ENCODE measurements at places on chromosomes 2 and 18. TPM values are rescaled to one million over a fixed set of nuclear protein-coding genes. Genes with fewer than 3 reads are reported as not detected.
A peak's percentile ranks its signal among the peaks of the same experiment; 100 is the strongest.

DNA sequence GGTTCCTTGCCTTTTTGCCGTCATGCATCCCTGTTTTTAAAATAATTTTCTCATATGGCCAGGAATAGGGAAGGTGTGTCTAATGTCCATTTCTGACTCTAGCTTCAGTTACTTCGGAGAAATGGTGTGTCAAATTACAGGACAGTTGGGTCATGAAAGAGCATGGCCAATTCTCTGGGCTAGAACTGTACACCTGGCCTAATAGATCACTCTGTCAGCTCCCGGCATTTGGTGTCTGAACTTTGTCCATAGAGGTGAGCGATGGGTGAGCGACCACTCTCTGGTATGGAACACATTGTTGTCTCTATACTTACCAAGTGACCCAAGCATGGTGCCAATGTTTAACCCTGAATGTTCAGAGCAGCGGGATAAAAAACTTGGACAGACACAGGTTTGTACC is 38.3 kb upstream of the ASB18 start:
- DNase-seq = peak; percentile 53

GRCh38 chr18:57803103-57803969 is at the start of gene ATP8B1:
Gene ATP8B1, minus strand, starts transcription at chr18:57803315. Its CDS starts 71,508 bp downstream, at chr18:57731807.
- peak; percentile 93 for DNase-seq

GRCh38 chr18:59959073-59959472 is 59.3 kb downstream of the PMAIP1 start:
- DNase-seq = no peak

DNA sequence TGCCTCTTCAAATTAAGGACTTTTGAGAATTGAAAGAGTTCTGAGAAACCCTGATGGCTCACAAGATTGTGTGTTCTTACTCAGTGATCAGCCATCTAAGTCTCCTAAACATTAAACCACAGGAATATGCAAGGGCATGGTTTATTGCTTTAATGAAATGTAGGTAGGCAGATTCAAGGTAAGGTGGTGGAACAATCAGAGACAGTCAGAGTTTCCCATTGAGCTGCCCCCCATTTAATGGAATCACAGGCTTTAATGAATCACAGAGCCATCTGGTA is 107.8 kb upstream of the LRATD1 start:
- DNase-seq = no peak

Gene SLC14A1
- 15.3 TPM for polyA plus RNA-seq

DNA sequence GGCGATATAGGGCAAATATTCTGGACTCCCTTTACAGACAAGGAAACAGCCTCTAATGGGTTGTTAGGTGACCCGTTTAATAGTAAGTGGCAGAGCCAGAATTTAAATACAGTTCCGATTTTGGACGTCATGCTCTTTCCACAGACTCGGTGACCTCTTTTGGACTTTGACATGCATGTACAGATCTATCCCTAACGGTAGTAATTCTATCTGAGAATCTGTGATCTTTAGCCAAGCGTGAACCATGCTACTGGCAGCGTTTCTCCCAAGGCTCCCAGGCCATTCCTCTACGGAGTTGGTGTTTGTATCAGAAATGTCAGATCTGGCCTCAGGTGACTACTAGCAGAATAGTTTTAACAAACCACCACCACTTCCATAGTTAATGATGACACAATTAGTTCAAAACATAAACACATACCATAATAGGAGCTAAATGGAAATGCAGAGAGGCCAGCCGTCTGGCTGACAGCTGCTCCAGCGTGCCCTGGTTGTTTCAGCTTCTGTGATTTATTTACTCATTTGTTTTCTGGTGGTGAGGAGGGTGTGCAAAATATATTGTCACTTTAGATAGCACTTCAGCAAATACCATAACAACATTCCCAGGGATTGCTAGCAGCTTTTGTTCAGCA is 304.6 kb upstream of the LYPD1 start:
- peak; percentile 39 for DNase-seq

GRCh38 chr2:216090369-216090786 is 8.7 kb downstream of the TMEM169 start:
- no peak for DNase-seq

DNA sequence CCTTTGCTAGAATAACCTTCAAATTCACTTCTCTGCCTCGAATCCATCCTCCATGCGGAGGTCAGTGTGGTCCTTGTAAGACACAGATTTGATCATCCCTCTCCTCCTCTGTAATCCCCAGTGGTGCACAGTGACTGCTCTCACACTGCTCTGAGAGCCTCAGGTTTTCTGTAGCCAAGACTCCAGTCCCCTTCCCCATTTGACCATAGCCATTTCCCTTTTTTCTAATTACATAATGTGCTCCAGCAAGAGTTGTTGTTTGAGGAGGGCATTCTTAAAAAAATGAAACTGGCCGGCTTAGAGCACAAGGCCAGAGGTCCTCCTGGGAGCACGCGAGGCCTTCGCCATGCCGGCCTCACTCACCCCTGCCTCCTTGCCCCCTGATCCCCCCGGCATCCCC is 34.7 kb upstream of the LPIN1 start:
- no peak for DNase-seq

Gene CFLAR
- 47.2 TPM for polyA plus RNA-seq

- no peak for DNase-seq
Observed at GRCh38 chr2:120836281-120836680, 100.6 kb downstream of the GLI2 start.

DNA sequence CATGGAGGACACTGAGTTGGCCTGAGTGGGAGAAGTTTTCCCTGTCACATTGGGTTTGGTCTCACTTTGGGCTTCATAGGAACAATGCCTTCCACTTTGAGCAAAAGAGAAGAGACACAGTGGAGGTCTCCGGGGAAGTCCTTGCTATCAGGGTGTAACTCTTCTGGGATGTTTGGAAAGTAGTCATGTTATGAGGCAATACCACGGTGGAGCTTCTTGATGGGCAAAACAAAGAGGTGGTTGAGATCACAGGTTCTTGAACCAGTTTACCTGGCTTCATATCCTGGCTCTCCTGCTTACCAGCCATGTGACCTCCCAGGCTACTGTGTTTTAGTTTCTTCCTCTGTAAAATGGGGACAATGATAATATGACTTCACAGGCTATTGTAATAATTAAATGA is 478.6 kb downstream of the SLC4A3 start:
- no peak for DNase-seq

Gene DOK1
- polyA plus RNA-seq = 11.3 TPM

DNA sequence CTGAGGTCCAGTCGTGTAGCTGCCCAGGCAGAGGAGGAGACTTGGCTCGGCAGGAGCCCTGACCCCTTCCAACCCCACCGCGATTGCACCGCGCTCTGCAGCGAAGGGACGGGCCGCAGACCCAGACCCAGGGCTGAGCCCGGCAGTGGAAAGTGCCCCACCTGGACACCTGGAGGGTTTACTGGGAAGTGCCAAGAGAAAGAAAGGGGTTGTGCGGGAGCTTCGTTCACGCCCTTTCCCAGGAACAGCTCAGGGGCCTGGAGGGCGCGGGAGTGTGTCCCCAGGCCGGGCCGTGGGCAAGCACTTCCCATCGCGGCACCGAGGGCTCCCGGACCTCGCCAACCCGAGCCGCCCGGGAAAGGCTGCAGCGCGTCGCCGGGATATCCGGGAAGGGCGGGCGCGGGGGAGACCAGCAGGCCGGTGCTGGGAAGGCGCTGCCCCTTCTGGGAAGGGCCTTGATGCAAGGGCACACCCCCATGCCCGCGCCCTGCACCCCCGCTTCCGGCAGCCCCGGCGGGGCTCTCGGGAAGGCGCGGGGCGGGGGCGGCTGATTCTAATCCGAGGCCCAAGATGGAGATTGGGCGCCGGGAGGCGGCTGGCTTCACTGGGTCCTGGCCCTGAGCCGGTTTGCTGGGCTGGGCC is 36.1 kb upstream of the MRPL33 start:
- DNase-seq = peak; percentile 82

DNA sequence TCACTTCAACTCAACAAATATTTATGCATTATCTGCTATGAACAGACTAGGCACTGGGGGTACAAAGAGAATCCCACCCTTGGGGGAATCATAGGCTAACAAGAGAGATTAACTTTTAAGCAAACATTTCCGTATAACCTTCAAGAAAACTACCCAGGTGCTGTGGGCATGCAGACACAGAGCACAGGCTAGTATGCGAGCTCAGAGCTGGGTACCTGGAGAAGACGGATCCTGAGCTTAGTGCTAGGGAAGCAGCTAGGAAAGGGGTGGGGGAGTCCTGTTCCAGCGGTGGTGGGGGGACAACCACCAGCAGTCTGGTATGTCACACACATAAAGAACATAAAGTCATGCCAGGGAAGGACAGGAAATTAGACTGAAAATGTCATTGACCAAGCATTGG is 17.5 kb upstream of the DSG3 start:
- DNase-seq = no peak

GRCh38 chr2:208437755-208438154 is 31.2 kb downstream of the PTH2R start:
- DNase-seq = no peak

- no peak for DNase-seq
Observed at GRCh38 chr2:8368463-8368862, 313.4 kb upstream of the ID2 start.

Gene SERPINB2
- polyA plus RNA-seq = not detected

DNA sequence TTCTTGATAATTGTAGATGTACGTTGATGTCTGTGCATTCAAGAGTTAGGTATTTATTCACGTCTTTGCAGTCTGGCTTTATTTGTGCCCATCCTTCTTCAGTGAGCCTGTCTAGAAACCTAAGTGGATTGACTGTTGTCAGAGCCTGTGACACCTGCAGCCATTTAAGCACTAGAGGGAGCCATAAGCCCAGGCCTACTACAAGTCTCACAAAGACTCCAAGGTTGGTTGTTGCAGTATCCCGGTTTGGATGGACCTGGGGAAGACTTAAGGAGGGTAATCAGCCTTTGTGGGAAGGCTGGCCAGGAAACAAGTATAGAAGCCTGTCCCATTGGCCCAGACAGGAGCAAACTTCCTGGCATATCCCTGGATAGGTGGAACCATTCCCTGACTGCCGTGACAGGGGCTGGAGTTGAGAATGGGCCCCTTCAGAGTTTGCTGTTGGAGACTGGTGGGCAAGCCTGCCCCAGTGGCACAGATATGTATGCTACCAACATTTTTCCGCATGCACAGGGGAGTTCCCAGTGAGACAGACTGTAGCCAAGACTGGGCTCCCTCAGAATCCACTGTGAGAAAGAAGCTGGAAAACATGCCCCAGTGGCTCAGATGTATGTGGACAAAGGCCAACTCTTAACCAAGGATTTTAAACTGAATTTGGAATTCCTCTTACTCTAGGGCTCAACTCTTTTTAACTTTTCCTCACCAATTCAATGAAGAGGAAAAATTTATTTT is 9.3 kb upstream of the LRRC30 start:
- peak; percentile 83 for DNase-seq

Gene CNNM4
- 3.7 TPM for polyA plus RNA-seq

Gene NXPH2
- 2.2 TPM for polyA plus RNA-seq

All from kidney (tissue), 22 donors.